Sigmoid colon (tissue), 7 donors: ENCODE measurements at places on chromosomes 1 and 21. TPM values are rescaled to one million over a fixed set of nuclear protein-coding genes. Genes with fewer than 3 reads are reported as not detected.
A peak's percentile ranks its signal among the peaks of the same experiment; 100 is the strongest.

GRCh38 chr1:94746635-94747525, 73.3 kb upstream of the SLC44A3 start:
- DNase-seq = no peak

- no peak for DNase-seq
Observed at GRCh38 chr1:1137256-1138045, 21.6 kb upstream of the C1orf159 start.

DNA sequence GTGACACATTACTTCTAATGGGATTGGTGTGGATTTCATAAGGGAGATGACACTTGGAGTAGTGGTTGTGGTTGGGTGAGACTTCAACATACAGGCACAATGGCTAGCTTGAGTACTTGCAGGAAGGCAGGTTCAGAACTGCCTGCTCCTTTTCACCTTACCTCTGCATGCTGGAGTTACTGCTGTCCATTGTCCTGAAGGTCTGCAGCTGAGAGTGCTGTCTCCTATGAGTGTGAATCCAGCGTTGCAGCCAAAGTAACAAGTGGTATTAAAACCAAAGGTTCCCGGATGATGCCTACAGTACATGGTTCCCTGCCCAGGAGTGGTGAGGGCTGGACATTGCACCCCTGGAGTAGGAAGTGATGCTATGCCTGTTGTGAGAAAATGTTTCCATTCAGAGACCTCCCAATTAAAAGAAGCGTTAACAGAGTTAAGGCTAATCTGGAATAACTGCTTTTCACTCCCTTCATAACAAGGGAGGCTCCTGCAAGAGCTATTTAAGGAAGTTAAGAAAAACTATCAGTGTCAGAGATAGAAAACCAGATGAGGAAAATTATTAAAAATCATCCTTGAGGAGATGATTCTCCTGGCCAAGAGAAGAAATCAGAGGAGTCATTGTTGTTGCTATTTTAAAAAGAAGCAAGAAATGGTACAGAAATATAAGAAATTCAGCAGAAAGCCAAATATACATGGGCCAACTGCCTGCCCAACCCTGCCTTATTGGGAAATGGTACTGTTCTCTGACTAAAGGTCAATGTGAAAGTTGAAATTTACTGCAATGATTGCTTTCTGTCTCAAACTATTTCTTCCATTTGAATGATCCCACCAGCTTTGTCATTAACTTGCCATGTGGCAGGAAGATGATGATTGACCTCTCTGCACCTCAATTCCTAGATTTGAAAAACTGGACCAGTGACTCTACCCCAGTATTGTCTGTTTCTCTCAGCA, 9.8 kb upstream of the F5 start:
- no peak for DNase-seq

DNA sequence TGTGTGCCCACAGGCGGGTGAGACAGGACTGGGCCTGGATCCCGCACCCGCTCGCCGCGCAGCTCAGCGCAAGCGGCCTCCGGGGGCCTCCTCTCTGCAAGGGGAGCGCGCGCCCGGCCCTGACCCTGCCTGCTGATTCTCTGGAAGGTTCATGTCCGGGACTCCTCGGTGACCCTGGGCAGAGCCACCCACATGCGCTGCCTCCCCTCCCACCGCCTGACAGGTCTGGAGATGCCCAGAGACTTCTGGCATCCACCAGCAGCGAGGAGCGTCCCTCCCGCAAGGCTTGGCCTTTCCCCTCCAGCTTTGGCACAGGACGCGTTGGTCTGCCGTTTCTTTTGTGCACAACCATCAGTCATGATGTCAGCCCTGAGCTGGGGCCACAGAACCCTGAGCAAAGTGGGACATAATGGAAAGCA, 42.0 kb upstream of the COL6A2 start:
- DNase-seq = peak; percentile 91

DNA sequence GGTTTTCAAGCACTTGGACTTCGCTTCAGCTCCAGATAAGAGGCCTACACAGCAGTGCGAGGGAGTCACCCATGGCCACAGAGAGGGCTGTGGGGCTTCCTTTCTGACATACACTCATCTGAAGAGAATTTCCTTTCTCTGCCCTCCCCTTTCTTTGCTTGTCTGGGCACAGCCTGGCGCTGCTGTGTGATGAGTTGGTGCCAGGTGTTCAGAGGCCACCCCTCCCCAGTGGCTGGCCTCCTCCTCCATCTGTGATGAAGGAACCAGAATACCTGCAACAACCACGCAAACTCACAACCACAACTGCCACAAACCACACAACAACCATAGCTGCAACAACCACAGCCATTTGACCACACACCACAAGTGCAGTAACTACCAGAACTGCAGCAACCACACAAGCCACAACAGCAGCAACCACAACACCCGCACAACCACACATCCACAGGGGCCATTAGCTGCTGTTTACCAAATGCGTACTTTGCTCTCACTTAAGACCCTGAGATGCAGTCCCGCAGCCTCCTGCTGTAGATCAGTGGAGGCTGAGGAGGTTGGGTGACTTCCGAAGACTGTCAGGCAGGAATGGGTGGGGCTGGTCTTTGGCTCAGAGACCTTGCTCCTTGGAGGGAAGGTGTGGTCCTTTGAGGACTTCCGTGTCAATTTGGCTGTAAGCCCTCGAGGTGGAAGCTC, 71.1 kb downstream of the IER5 start:
- DNase-seq = peak; percentile 37

- no peak for DNase-seq
Observed at GRCh38 chr1:152392909-152393308, 21.2 kb downstream of the CRNN start.

GRCh38 chr21:44540741-44541288, 820 bp upstream of the KRTAP10-1 start:
- DNase-seq = no peak

Gene WLS
- 99.2 TPM for total RNA-seq

Gene CD34
- total RNA-seq = 23.9 TPM

Gene LIN28A
- not detected for total RNA-seq

Gene RHD
- not detected for total RNA-seq

Gene TTF2
- total RNA-seq = 8.9 TPM
